CD4-positive, alpha-beta T cell treated with Interferon alpha-2 for 1 hour (primary cell): ENCODE measurements at places on chromosomes 4 and X.

DNA sequence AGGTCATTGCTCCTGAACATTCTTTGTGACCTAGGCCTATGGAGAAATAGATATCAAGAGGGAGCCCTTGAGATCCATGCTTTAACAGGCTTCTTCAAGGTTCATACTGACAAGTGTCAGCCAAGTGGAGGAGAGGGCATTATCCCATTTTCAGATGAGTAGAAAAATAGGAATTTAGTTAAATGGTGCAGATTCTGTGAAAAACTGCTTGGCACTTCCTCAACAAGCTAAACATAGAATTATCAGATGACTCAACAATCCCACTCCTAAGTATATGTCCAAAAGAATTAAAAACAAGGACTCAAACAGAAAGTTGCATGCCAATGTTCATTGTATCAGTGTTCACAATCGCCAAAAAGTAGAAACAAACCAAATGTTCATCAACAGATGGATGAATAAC, 43.8 kb upstream of the KCNIP4 start:
- DNase-seq: no peak

- no peak for DNase-seq
Measured at GRCh38 chr4:54550395-54551171, 107.2 kb upstream of the KIT start.

- DNase-seq: no peak
Measured at GRCh38 chr4:123585111-123585510, 188.5 kb downstream of the SPRY1 start.

DNA sequence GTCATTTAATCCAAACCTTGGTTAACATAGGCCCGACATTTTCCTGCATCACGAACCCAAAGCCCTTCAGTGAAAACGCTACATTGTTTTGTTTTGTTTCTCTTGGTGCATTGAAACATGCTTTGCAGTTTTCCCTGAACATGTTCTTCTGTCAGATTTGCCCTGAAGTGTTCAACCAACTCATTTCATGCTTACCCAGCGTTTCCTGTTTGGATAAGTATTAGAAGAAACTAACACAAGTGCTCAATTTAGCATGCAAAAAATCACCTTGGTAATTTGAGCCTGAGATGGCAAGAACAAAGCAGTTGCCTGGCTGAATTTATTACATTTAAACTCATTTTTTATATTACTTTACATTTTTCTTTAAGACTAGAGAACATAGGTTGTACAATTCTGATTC, 160.1 kb upstream of the VCX3A start:
- no peak for DNase-seq
